ENCODE measurements at places on chromosomes 11 and 22.
A peak's percentile ranks its signal among the peaks of the same experiment; 100 is the strongest.

DNA sequence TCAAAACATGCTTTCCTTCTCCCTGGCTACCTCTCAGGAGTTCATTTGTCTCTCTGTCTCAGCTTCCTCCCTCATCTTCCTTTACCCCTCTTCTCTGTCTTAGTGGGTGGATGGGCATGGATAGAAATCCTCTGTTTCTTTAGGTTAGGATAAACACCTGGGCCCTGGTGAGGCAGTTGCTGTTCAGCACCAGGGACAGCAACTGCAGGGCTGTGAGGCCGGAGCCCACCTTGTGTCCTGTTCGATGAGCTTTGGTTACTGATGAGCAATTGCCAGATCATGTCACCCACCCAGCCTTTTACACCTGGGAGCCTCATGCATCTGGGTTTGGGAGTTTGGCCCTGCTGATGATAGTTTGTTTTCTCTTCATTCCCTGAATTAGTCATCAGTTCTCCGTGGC is 6.1 kb upstream of the CRYBB3 start:
- no peak for DNase-seq

DNA sequence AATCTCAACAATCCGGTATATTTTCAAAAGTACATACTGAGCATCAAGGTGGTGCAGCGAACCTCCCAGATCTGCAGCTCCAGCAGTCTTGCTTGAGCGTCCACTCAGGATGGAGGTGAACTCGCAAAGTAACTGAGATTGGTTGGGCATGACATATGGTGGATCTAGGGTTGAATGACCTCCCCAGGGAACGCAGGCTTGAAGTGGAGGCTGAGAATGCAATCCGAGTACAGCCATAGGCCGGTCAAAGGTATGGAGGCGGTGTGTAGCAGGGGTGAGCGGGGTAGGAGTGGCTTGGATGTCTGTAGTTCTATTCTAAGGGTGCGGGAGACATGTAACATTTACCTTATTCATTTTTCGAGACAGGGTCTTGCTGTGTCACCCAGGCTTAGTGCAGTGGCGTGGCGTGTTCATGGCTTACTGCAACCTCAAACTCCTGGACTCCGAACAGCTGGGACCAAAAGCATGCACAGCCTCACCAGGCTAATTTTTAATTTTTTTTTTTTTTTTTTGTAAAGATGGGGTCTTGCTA is 631 bp upstream of the C22orf39 start:
- peak; percentile 85 for DNase-seq

DNA sequence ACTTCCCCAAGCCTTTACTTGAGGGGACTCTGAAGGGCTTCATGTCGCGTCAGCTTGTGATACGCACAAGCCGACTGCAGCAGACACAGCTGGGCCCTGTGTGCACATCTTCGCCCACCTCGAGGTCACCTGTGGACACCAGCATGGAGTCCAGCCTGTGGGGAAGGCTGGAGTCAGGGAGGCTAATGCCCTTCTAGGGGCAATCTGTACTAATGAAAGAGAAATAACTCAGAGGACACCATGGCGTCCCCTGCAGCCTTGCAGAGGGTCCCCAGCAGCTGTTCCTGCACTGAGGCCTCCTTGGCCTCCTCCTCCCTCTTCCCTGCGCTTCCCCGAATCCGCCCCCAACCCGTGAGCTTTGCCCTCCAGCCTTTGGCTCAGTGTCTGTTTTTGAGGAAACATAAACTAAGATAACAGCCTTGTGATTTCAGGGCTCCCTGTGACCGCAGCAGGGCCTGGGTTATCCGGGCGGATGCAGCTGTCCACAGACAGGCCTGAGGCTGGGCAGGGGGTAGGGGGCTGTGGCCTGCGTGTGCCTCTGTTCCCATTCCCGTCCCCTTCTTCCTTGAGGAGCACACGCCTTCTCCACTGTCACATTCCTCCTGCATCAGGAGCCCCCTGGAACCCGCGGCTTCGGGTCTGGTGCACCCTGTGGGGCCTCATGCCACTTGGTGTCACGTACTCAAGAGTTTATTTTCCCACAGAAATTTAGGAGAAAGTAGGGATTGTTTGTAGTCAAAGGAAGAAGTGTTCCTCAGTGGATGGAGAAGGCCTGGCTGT is 25.0 kb downstream of the KRTAP5-5 start:
- no peak for DNase-seq

DNA sequence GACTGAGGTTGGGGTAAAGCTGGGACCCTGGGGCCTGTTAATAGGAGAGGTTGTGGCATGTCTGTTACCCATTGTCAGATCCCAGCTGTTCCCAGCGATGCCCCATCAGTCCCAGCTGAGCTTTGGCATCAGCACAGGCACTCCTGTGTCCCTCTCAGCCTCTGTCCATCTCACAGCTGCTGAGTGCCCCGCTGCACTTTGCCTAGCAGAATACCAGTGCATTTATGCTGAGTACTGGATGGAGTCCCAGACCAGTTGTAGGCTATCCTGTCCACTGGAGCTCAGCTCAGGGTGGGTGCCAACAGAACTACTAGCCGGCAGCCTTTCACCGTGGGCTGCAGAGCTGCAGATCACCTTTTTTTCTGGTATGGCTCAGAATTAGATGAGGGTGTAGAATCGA is 9.9 kb downstream of the FXYD6 start:
- DNase-seq = no peak

- DNase-seq = no peak
Observed at GRCh38 chr11:12389676-12390657, 12.6 kb downstream of the PARVA start.

DNA sequence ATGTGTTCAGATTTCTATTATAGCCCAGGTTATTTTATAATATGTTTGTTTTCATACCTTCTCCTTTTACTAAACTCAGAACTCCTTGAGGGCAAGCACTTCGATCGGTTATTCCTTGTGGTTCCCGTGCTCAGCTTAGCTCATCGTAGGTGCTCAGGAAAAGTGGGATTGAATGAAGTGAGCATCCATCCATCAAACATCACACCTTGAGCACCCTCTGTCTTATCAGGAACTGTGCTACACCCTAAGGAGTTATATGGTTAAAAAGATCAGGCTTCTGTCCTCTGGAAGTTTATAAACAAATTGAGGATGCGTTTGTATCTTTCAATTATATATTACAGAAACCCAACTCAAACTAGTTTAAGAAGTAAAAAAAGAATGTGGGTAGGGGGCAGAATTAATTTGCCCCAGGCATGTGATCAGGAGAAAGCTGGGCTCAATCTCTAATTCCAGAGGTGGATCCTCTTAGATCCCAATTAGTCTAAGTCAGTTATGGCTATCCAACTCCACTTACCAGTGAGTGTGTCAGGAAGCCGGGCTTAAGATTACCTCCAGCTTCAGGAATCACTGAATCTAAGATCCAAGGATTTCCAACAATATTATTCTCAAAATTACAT is 59.9 kb upstream of the RRAS2 start:
- no peak for DNase-seq

GRCh38 chr11:65882120-65883057 is 2.8 kb downstream of the CTSW start:
- DNase-seq = no peak

- peak; percentile 7 for DNase-seq
Observed at GRCh38 chr11:112864672-112865071, 96.5 kb upstream of the NCAM1 start.

- DNase-seq = no peak
Observed at GRCh38 chr11:63552921-63553320, 10.3 kb downstream of the PLAAT2 start.

DNA sequence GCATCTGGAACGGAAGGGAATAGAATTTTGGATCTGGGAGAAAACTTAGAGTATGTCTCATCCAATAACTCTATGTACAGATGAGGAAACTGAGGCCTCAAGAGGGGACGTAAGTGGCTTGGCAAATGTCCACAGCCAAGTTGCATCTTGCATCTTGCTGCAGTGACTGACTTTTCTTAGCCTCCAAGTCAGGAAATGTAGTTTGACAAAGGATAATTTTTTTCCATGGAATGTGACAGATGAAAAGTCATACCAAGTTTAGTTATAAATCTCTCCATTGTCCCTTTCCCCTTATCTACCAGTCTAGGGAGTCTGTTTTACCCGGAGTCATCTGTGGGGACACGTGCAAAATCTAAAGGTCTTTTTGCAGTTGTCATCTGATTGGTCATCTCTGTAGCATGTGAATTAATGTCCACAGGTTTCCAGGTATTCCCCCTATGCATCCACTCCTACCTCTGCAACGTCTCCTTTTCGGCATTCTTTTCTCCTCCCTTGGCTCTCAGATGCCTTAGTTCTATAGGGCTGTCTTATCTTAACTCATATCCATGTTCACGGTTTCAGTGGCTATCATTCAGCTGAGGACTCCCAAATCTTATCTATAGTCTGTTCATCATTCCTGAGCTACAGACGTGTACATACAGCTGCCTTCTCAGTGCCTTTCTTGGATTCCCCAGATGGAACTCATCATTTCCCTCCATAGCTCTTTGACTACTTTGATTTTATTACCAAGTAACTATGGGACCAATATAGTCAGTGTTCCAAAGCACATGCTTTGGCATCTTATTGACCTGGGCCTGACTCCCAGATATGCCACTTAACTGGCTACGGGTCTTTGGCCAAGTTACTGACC is 139.5 kb upstream of the TIMP3 start:
- DNase-seq = no peak

GRCh38 chr11:1768141-1768469 is 4.4 kb upstream of the CTSD start:
- no peak for DNase-seq

DNA sequence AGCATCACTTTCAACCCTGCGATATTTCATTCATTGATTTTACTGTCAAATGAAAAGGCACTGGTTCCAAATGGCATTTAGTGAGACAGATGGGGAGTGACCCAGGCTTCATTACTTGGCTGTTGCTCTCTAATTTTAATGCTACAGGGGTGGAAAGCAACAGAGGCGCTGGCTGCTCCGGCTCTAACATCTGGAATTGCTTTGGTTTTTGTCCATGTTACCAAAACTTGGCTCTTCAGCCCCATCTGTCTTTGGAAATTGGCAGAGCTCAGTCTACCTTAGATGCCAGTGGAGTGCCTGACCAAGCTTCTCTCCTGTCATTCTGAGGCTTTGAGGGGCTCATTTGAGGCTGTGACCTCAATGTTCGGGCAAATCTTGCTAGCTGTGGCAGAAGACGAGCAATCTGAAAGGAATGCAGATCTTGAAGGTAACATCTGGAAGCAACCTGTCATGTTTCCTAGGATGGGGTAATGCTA is 409.5 kb upstream of the SYN3 start:
- no peak for DNase-seq

- DNase-seq = no peak
Observed at GRCh38 chr11:78020246-78020645, 2.8 kb downstream of the KCTD14 start.

DNA sequence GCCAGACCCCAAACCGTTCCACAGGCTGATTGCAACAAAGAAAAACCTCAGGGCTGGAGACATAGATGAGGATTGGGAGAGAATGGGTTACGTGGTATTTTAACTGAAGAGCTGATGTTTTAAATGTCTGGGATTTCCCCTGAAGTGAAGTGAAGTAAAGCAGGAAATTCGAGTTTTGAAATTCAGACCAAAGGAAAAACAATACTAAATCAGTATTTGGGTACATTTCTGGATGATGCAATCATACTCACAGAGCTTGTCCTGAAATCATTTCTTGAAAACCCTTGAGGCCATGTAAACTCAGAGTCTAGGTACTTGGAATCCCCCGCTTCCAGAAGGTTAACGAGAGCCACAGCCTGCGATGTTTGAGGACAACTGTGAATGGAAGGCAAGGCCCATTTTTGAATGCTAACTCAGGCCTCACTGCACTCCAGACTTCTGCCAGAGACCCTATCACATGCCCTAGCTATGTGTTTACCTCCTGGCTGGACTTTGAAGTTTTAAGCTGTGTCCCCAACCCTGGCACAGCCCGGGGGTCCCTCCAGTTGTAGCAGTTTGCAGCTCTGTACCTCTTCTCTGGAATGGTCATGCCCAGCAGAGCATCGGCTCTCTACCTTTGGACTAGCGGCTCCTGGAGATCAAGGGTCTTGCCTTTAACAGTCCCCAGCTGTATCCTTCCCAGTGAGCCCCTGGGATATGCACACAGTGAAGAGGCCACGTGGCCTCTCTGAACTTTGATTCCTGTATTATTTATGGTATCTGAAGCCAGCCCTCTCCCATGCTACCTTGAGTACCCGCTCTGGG is 5.4 kb upstream of the FTH1 start:
- no peak for DNase-seq

DNA sequence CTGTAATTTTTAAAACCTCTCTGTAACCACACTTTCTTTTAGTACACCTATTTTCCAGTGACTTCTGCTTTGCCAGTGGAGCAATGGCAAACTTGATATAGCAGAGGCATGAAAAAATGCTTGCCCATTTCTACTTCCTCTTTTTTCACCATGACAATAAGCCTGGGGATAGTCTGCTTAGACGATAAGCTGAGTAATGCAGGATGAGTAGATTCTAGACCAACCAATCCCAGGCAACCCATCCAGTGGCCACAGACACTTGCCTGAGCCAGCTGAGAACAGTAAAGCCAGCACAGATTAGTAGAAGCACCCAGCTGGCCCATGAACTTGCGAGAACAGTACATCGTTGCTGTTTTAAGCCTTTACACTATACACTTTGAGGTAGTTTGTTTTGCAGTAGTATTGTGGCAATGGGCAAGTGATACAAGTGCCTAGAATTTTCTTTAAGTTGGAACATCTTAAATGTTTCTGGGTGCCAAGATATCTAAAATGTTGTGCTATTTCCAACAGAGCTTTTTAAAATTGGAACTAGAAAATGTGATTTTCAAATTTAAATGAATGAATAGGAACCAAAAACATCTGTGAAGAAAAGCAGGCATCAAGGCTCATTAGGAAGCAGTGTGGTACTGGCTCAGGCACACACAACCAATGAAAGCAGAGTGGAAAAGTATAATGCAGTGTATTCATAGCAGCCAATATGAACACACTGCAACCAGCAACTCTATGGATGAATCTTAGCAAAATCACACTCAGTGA is 37.7 kb downstream of the DDI1 start:
- no peak for DNase-seq

DNA sequence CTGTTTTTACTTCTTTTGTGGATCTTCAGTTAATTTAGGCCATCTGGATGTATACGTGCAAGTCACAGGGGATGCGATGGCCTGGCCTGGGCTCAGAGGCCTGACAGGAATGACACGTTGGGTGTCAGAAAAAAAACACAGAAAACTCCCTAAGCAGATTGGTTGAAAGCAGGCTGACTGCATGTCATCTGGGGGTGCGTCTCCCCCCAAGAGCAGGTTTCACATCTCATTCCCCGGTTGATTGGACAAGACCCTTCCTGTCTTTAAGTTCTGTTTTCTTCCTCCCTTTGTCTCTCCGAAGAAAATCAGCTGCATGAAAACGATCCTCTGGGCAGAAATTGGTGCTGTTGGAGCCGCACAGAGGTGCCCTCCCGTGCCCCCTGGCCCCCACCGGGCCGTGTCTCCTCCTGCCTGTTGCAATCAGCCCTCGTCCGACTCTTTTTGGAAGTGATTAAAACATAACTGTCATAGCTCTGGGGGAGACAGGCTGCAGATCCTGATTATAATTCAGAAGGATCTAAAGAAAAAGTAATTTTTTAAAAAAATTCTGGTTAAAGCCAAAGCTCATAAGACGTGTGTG is 71.8 kb upstream of the PARVG start:
- no peak for DNase-seq
